T-helper 1 cell treated with Interleukin-12 subunit alpha and Interleukin-12 subunit beta and Interleukin-4 antibody, amounts not matched to agents 30 ng/mL and 1 ng/mL, for 36 hours (primary cell): ENCODE measurements at places on chromosomes 13 and 19. TPM values are rescaled to one million over a fixed set of nuclear protein-coding genes. Genes with fewer than 3 reads are reported as not detected.

EPSTI1 gene
- 109 and 121 TPM in 2 replicates for total RNA-seq

ZNF112 gene
- total RNA-seq, result not detected in 2 replicates

PGLYRP2 gene
- 0.25 and 0.34 TPM in 2 replicates for total RNA-seq

NRTN gene
- total RNA-seq, result 0.32 and 0.64 TPM in 2 replicates

ZNF442 gene
- 0.59 and 1.1 TPM in 2 replicates for total RNA-seq

ZNF730 gene
- total RNA-seq, result 0.34 and 0.56 TPM in 2 replicates

LILRB5 gene
- total RNA-seq, result not detected in 2 replicates

KLF2 gene
- total RNA-seq, result 175 and 177 TPM in 2 replicates

CACNA1A gene
- total RNA-seq, result 1.7 and 2.5 TPM in 2 replicates

ZNF254 gene
- 8.8 and 11.2 TPM in 2 replicates for total RNA-seq

ONECUT3 gene
- total RNA-seq, result not detected in 2 replicates

SHANK1 gene
- not detected in 2 replicates for total RNA-seq

CEACAM5 gene
- total RNA-seq, result not detected in 2 replicates

RGCC gene
- 46.5 and 47.0 TPM in 2 replicates for total RNA-seq

GRIK5 gene
- 3.6 and 4.6 TPM in 2 replicates for total RNA-seq

ZNF784 gene
- 4.6 and 4.7 TPM in 2 replicates for total RNA-seq

NDUFS7 gene
- total RNA-seq, result 104 and 109 TPM in 2 replicates

ZNF724 gene
- total RNA-seq, result 9.2 and 10.1 TPM in 2 replicates

APLP1 gene
- total RNA-seq, result 1.7 and 3.6 TPM in 2 replicates

KIR2DL3 gene
- total RNA-seq, result 0.34 TPM in 1 of 2 replicates, not detected in the other

FGF21 gene
- not detected in 2 replicates for total RNA-seq

UNC13A gene
- 0.27 TPM in 1 of 2 replicates, not detected in the other for total RNA-seq

RABAC1 gene
- total RNA-seq, result 81.7 and 90.6 TPM in 2 replicates

TLE6 gene
- total RNA-seq, result 0.54 and 1.1 TPM in 2 replicates

KL gene
- 0.25 and 0.32 TPM in 2 replicates for total RNA-seq

MPHOSPH8 gene
- 49.6 and 50.3 TPM in 2 replicates for total RNA-seq

RFC3 gene
- 31.5 and 33.0 TPM in 2 replicates for total RNA-seq

OR7C1 gene
- not detected in 2 replicates for total RNA-seq

KRI1 gene
- total RNA-seq, result 64.8 and 65.0 TPM in 2 replicates

ZNF491 gene
- 0.44 and 1.1 TPM in 2 replicates for total RNA-seq

MARK4 gene
- total RNA-seq, result 25.8 and 29.4 TPM in 2 replicates

PBX4 gene
- 68.2 and 72.1 TPM in 2 replicates for total RNA-seq

ZNF497 gene
- total RNA-seq, result 0.64 and 1.0 TPM in 2 replicates

ADGRE1 gene
- 15.0 and 15.2 TPM in 2 replicates for total RNA-seq

UGGT2 gene
- 0.37 TPM in 1 of 2 replicates, not detected in the other for total RNA-seq

KCNJ14 gene
- 1.5 and 1.8 TPM in 2 replicates for total RNA-seq

ERICH4 gene
- total RNA-seq, result not detected in 2 replicates

TMEM238 gene
- 11.8 and 14.8 TPM in 2 replicates for total RNA-seq

WDR87 gene
- not detected in 2 replicates for total RNA-seq

TUBA3C gene
- total RNA-seq, result not detected in 2 replicates

POU2F2 gene
- total RNA-seq, result 42.8 and 46.2 TPM in 2 replicates

LIG1 gene
- 99.4 and 107 TPM in 2 replicates for total RNA-seq

GGN gene
- total RNA-seq, result 0.27 TPM in 1 of 2 replicates, not detected in the other

CAMSAP3 gene
- total RNA-seq, result 0.34 and 0.39 TPM in 2 replicates

C5AR2 gene
- 0.17 and 0.22 TPM in 2 replicates for total RNA-seq

PKN1 gene
- 200 and 201 TPM in 2 replicates for total RNA-seq

CEACAM6 gene
- total RNA-seq, result not detected in 2 replicates

SLC17A7 gene
- total RNA-seq, result 0.07 and 0.15 TPM in 2 replicates

FFAR1 gene
- total RNA-seq, result 0.07 and 0.17 TPM in 2 replicates
